Cardiac fibroblast (primary cell): ENCODE measurements at places on chromosomes 4 and X.

- no peak for DNase-seq
These were observed 34.6 kb downstream of the MED14 start for GRCh38 chrX:40700640-40701342.

DNA sequence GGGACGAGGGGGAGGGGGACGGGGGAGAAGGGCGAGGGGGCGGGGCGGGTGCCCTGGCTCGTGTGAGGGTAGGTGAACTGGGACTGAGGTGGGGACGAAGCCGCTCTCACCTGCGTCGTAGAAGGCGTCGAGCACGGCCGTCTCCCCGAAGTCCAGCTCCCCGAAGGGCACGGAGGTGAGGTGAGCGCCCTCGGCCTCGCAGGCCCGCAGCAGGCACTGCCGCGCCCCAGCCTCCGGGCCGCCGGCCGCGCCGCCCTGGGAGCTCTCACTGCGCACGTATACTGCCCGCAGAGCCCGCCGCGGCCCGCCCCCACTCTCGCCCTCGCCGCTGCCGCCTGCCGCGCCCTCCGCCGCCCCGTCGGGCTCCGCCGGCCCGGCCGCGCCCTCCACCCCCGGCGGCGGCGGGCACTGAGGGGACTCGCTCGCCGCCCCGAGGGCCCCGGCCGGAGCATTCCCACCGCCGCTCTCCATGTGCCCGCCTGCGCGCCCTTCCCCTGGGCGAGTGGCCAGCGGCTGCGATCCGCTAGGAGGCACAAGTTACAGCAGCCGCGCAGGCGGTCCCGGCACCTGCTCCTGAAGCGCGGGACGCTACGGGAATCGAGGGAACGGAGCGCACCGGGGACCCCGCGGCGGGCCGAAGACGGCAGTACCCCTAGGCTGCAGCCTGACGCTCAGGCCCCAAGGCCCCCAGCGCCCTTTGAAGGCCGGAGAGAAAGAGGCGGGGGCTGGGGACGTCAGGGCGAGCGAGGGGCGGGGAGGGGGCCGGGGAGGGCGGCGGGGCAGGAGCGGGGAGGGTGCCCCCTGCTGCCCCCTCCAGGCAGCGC, at the start of gene MAP3K15:
MAP3K15 (minus strand) TSS at position 718 of the 824 bp plus-strand sequence; CDS start at position 471, 247 bp downstream.
- DNase-seq = peak; percentile 2

- DNase-seq = no peak
These were observed 55.7 kb downstream of the GRID2 start for GRCh38 chr4:92359491-92359890.

- no peak for DNase-seq
These were observed 147.9 kb downstream of the HS6ST2 start for GRCh38 chrX:132810488-132810887.

DNA sequence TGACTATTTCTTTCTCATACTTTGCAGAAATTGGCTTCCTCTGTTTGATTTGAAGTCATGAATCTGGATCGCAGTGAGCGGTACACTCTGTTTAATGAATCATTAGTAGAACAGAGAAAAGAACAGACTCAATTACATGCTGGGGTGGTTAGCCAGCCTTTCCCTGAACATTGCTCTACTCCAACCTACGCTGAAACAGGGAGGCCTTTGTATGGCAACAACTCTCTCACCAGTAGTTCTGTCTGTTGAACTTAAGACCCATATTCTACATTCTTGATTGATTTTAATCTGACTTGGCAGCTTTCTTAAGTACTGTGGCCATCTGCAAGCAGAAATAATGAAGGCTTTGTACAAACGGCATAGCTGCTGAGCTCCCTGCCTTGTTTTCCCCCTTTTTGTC, 19.0 kb upstream of the AP1S2 start:
- no peak for DNase-seq

DNA sequence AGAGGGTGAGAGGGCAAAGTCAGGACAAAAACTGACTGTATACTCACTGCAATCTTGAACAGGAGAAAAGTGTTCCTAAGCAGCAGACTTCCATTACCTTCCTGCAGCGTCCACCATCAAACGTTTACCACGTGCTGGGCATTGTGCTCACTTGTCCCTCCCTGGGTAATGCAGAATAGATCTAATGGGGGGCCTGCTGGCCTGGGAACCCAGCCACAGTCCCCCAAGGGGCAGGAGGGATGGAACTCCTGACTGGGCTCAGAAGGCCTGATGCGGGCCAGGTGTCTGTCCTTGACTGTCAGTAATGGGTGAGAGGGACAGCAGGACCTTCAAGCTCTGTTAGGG, 37.6 kb upstream of the FAM156A start:
- DNase-seq = no peak

GRCh38 chr4:610411-611261, 14.7 kb upstream of the PDE6B start:
- DNase-seq = peak; percentile 62

DNA sequence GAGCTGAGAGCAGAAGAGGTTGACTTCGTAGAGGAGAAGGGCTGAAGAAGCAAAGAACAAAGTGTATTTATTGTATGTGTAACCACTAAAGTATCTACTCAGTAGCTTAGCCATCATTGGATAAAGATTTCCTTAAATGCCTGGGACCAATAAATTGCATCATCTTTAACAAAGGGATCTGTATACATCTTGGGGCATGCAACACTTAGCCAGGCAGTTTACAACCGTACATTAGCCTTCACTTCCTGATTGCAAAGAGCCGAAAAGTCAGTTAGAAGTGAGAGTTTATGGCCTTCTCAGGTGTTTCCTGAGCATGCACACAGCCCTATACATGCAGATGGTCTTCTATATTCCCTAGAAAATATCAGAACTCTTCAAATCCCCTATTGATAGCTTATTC, 68.0 kb upstream of the MAGED1 start:
- DNase-seq = peak; percentile 3
